ENCODE measurements at places on chromosomes 6 and 20. TPM values are rescaled to one million over a fixed set of nuclear protein-coding genes. Genes with fewer than 3 reads are reported as not detected.

The RFX6 gene
- not detected for total RNA-seq

The COL21A1 gene
- total RNA-seq, result 3.3 TPM

The EYS gene
- not detected for total RNA-seq

The GPR6 gene
- total RNA-seq, result not detected

The DDO gene
- 7.3 TPM for total RNA-seq

The LINC00237 gene
- not detected for total RNA-seq

The ADGB gene
- total RNA-seq, result not detected

The HLA-DQB1 gene
- not detected for total RNA-seq

The DLL1 gene
- total RNA-seq, result 71.8 TPM

The RAET1L gene
- total RNA-seq, result not detected

The MICB gene
- 2.1 TPM for total RNA-seq

The CSNK2B gene
- 211 TPM for total RNA-seq

The TRDN gene
- 2.7 TPM for total RNA-seq

The PCSK2 gene
- total RNA-seq, result not detected

The RIPOR2 gene
- 50.0 TPM for total RNA-seq

The KIAA0408 gene
- 2.0 TPM for total RNA-seq

The HLA-DQB2 gene
- total RNA-seq, result not detected

The EYA2 gene
- not detected for total RNA-seq

The ZNF391 gene
- total RNA-seq, result 0.03 TPM

The BFSP1 gene
- 8.3 TPM for total RNA-seq

The PHF3 gene
- total RNA-seq, result 45.5 TPM

The RAET1G gene
- total RNA-seq, result not detected

The FOXA2 gene
- not detected for total RNA-seq

The HNF4A gene
- total RNA-seq, result not detected

The NKAIN2 gene
- total RNA-seq, result 0.37 TPM

The SMIM29 gene
- total RNA-seq, result 21.6 TPM

The COL19A1 gene
- total RNA-seq, result 101 TPM

The SNAP25 gene
- 0.64 TPM for total RNA-seq

The C20orf141 gene
- not detected for total RNA-seq

The IL17F gene
- total RNA-seq, result not detected

The CTAGE9 gene
- total RNA-seq, result not detected

The ADGRF4 gene
- total RNA-seq, result not detected

The UBD gene
- not detected for total RNA-seq

The MEP1A gene
- total RNA-seq, result not detected

The SAMD3 gene
- not detected for total RNA-seq

Data from myocyte (in vitro differentiated cells).